Central memory CD8-positive, alpha-beta T cell (primary cell): ENCODE measurements at places on chromosomes 6 and 20.
A peak's percentile ranks its signal among the peaks of the same experiment; 100 is the strongest.

GRCh38 chr20:60050193-60050947 is 92.1 kb downstream of the CDH26 start:
- no peak for DNase-seq

DNA sequence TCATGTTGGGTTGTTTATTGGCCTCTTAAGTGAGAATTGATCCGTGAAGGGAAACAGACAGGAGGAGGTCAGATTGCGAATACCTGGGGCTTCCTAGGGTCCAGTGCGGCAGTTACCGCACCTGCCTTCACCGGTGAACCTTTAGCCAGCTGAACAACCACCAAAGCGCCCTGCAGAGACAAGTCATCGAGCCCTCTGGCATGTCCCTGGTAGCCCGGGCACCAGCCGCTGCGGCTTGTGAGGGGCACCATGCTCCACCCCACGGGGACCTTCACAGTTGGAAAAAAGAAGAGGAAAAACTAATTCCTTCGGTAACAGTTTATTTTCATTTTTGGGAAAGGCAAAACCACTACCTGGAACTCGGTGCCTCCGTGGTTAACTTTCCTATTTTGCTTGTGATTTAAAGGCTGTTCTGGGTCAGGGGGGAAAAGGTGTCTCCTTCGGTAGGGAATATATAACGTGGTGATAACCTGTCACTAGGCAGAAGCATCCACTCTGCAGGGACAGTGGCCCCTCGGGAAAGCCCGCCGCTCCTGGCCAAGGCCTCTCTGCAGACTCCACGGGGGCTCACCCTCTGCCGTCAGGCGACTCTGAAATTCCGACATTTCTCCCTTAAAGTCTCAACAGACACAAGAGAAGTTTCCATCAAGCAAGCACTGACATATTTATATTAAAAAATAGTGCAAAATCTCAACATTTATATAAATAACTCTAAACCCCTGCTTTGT is 30.7 kb upstream of the ZBP1 start:
- peak; percentile 6 for DNase-seq

DNA sequence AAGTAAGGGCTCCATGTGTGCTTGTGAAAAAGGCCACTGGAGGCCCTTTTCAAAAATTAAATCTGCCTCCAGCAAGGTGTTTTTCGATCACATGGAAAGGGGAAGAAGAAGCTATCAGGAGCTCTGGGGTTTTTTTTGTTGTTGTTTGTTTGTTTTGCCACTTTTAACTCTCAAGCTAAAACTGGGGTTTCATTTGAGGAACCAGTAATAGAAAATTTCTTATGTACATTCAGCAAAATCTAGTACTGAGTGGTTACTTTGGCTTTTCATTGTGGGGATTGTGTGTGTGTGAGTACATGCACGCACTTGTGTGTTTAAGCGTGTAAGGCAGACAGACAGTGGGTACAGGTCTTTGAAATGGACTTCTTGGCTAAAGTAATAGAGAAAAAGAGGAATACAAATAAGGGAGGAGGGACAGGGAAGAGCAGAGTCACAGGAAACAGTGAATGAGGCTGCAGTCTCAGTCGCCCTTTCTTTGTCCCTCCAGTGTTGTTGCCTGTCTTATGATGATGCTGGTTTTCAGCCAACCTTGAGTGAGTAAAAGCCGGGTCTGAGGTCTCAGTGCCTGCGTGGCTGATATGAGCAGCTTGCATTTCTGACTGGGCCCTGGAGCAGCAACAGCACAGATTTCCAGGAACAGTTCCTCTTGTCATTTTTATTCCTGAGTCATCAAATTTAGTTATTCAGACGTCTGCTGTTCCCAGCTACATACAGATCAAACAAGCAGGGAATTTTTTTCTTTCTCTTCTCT is 26.2 kb downstream of the SLC16A10 start:
- no peak for DNase-seq

DNA sequence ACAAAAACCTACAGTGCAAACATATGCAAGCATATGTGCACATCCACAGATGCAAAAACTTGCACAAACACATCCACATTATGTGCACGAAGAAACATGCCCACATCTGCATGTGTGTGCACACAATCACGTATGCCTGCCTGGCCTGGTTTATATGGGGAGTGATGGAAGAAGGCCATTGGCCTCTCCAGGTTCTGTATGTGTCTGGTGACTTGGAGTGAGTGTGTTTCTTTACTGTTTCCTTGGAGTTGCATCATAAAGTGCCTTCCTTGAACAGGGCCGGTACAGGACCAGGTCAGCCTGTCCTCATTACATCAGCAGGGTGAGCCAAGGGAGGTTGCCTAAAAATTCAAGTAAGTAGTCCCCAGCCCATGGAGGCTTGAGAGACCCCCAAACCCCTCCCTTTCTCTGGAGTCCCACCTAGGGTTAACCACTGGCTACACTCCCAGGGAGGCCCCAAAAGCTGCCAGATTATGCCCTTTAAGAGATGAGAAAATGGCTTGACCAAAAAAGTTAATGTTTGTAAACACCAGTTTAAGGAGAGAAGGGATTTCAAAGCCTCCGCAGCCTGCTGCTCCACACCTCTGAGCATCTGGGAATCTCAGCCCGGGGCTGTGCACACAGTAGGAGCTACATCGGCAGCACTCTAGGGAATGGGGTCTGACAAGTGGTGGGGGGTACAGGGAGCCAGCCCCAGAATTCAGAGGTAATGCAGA is 140.8 kb downstream of the VEGFA start:
- DNase-seq = no peak

DNA sequence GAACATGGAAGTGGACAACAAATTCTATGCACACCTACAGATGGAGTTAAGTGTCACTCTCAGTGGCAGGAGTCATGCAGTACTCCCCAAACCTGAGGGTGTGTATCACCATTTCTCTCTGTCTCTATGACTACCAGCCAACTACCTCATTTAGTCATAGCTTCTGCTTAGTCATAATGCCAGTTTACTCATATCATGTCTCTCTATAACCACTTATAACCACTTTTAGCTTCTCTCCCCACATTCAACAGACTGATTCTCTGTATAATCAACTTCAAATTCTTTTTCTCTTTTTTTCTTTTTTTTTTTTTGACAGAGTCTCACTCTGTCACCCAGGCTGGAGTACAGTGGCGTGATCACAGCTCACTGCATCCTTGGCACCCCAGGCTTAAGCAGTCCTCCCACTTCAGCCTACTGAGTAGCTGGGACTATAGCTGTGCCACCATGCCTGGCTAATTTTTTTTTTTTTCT is 13.8 kb upstream of the GTF3C6 start:
- no peak for DNase-seq

GRCh38 chr6:148915810-148916209 is 169.0 kb downstream of the UST start:
- DNase-seq = no peak

GRCh38 chr20:17024513-17025119 is 202.2 kb upstream of the PCSK2 start:
- no peak for DNase-seq

DNA sequence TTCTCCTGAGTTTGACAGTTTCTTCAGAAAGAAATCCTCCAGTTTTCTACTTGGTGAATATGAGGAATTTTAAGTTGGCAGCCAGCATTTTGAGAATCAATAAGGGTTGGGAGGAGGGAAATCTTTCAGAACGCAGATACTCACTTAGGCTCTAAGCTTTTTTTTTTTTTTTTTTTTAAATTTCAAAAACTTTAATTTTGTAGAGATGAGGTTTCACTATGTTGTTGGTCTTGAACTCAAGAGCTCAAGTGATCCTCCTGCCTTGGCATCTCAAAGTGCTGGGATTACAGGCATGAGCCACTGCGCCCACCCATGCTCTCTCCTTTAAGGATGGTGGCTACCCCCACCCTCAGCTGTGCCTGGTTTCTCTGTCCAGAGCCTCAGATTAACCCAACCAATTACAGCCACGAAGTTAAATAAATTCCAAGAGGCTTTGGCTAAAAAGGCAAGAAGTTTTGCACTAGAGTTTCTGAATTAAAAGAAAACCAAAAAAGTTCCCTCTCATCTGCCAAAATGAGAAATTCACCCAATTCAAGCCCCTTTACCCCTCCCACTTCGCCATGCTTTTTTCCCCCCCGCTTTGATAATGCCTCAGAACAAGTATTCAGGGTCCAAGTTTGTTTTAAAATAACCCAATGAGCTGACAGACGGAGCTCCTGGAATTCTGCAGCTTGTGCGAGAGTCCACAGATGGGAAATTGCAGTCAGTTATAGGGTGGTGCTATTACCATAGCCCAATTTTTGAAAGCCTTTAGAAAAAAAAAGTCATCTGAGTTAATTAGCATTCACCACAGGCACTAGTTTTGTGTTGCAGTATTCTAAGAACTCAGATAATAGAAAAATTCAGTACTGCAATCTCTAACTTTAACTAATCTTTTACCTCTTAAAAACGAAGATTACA is 94.3 kb upstream of the BEND3 start:
- DNase-seq = no peak
